ENCODE measurements at places on chromosomes 1 and 21.

GRCh38 chr1:167564612-167565270 lies 11.2 kb upstream of the CREG1 start:
- DNase-seq = no peak

- no peak for DNase-seq
Measured at GRCh38 chr21:15732290-15732995, 2.7 kb downstream of the USP25 start.

- DNase-seq = no peak
Measured at GRCh38 chr1:109664671-109665070, 3.2 kb upstream of the GSTM2 start.

DNA sequence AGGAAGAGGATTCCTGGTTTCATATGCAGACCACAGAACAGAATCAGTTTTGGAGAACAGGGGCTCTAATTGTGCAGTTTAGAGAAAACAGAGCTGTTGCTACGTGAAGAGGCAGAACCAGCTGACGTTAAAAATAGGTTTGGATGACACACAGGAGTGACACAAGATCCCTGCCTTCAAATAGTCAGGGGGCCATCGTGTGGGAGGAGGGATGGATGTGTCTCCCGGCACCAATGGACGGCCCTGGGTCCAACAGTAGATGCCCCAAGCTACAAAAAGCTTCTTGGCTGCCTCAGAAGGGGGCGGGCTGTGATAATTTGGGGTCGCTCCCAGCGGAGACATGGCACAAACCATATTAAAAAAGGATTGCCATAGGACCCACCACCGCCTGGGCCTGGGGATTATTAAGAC lies 87.8 kb downstream of the MRPL37 start:
- no peak for DNase-seq

DNA sequence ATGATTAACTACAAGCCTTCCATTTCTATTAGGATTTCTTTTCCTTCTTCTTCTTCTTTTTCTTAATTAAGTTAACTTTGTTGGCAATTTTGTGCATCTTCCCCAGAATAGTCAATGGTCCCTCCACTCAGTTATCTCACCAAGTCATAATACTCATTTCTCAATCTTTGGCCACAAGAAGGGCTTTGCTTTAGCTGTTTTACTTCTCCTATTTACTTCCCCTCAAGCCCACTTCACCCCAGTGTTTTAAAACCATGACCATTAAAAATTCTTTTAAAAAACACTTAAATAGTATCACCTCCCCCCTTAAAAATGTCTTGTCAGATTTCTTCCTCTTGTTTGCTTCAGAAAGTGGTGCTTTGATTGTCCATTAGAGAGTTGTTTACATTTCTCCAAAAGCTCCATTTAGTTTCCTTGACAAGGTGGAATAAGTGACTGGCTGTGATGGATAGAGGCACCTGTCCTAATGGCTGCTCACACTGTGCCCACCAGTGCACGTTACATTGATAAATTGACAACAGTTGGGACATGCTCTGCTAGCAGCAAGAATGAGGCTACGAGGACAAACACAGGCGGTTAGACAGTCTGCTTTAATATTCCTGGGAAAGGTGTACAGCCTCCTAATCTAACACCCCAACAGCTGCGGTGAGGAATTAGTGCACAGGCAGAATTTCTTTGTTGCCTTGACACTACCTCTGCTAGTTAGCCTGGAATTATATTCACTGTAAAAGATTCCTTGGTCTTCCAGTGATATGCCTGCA lies 354.7 kb downstream of the LMO4 start:
- DNase-seq = no peak

GRCh38 chr21:44897326-44898010 lies 23.2 kb downstream of the ITGB2 start:
- DNase-seq = no peak

GRCh38 chr1:94314222-94314858 lies 77.0 kb upstream of the ARHGAP29 start:
- no peak for DNase-seq

GRCh38 chr1:230295367-230295766 lies 130.8 kb downstream of the PGBD5 start:
- DNase-seq = no peak

DNA sequence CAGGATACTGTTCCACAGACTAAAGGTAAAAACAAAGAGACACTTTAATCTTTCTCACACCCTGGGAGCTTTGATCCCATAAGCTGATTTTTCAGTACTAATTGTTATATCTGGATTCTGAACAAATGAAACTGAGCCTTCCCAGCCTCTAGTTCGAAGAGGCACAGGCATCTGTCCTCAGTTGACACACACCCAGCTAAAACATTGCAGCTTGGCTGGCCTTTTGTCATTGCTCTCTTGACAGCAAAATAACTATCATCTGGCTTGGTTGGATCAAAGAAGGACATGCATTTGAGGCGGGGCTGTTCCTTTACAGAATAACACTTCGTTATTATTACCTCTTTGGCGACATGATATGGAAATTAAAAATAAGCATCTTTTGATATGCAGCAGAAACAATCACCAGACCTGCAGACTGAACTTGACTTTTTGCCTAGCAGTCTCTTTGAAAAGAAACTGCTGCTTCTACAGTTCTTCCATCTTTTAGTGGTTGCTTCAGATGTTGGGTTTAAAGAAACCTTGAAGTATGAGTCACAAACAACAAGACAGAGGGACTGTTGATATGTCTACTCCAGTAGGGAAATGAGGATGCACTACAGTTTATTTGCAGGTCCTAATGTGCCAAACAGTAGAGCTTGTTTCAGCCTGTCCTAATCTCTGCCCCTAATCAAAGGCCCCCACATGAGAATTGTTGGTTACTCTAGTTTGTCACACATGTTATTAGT lies 166.5 kb downstream of the TPR start:
- DNase-seq = no peak

- no peak for DNase-seq
Measured at GRCh38 chr1:63871463-63871862, 97.6 kb downstream of the ROR1 start.

DNA sequence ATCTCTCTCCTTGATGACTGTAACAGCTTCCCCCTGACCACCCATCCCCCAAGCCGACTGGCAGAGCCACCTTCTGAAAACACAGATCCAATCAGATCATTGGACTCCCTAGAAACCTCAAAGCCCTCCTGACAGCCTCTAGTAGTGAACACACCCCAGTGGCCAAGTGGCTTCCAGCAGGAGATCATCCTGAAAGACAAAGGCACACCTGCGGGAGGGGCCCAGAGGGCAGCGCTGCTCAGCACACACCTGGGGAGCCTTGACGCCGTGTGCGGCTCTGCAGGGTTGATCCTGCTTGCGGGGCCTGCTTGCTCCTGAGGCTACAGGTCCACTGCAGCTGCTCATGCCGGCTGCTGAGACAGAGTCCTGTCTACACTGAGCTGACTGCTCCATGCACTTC lies 41.5 kb downstream of the SLC66A1 start:
- no peak for DNase-seq
